ENCODE measurements at places on chromosomes 3 and 15. TPM values are rescaled to one million over a fixed set of nuclear protein-coding genes. Genes with fewer than 3 reads are reported as not detected.

DNA sequence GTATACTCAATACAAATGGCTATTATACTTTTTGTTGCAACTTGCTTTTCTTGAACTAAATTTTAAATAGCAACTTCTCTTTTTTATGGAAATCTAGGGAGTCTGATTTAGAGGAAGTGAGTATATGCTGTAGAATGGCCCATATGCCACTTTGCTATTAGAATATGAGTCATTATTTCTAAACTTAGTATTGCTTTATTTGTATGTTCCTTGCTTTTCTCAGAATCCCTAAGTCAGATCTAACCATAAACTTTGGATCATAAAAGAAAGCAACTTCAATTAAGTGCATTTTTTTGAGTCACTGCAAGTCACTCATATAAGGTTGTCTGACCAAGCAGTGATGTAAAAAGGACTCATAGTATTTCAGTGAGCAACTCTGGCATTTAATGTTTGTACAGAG lies 17.5 kb upstream of the SPTSSB start:
- H3K27me3 ChIP-seq = no peaks in the 10 kb centered on the region
- no peak for DNase-seq
- no peaks in the 10 kb centered on the region for H3K36me3 ChIP-seq

- no peak overlapping the region for H3K4me3 ChIP-seq
- H3K27ac ChIP-seq = no peak overlapping the region
- H3K36me3 ChIP-seq = no peaks in the 10 kb centered on the region
- DNase-seq = no peak
These were observed 116.3 kb downstream of the MAGI1 start for GRCh38 chr3:65922441-65922840.

GRCh38 chr15:100878648-100879047 lies 983 bp upstream of the ALDH1A3 start:
- DNase-seq = no peak
- no peaks in the 10 kb centered on the region for H3K36me3 ChIP-seq
- H3K4me1 ChIP-seq = peaks cover 6% of the 10 kb centered on the region
- no peaks in the 10 kb centered on the region for H3K27me3 ChIP-seq
- no peak overlapping the region for H3K27ac ChIP-seq
- no peak overlapping the region for H3K4me3 ChIP-seq

DNA sequence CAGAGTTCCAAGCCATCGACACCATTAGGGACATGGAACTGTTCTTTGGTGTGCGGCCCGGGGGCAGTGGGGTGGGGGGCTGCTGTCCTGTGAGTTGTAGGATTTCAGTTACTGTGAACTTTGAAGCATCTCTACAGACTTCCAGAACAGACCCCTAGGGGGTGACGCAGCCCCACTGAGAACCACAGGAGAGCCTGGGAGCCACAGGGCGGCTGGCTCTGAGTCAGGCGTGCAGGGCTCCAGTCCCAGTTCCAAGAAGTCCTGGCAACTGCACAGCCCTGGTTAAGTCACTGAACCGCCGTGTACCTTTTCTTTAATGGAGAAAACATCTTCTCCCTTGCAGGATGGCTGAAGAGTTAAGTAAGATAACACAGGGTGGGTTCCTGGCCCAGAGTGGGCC lies 23.5 kb upstream of the LRTM1 start:
- DNase-seq = peak; percentile 73
- no peaks in the 10 kb centered on the region for H3K36me3 ChIP-seq
- no peaks in the 10 kb centered on the region for H3K27me3 ChIP-seq
- no peak overlapping the region for H3K4me3 ChIP-seq

DNA sequence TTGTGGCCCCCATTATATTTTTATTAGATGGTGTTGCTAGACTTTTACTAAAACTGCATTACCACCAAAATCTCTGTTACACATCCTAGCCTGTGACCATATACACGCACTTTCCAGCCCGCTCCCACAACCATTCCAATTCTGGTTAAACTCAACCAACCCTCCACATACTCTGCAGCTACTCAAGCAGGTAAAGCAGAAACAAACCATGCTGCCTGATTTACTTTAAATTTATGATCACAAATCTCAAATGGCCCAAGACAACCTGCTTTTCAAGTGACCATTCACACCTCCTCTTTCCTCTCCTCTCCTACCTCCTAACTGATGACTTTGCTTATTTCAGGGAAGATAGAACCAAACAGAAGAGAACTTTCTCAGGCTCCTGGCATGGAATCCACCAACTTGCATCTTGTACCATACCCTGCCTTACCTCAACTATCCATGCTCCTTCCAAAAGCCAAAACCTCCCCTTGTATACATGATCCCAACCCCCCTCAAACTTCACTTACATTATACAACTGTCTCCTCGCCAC lies 18.5 kb downstream of the ULK4 start:
- no peak for DNase-seq
- H3K27ac ChIP-seq = no peak overlapping the region
- H3K27me3 ChIP-seq = no peaks in the 10 kb centered on the region
- no peaks in the 10 kb centered on the region for H3K4me1 ChIP-seq
- H3K36me3 ChIP-seq = no peaks in the 10 kb centered on the region

- H3K27me3 ChIP-seq = no peaks in the 10 kb centered on the region
- no peak for DNase-seq
- no peaks in the 10 kb centered on the region for H3K36me3 ChIP-seq
- H3K4me1 ChIP-seq = no peaks in the 10 kb centered on the region
- H3K4me3 ChIP-seq = no peak overlapping the region
These were observed 21.4 kb downstream of the ACAP2 start for GRCh38 chr3:195421400-195421799.

- no peaks in the 10 kb centered on the region for H3K36me3 ChIP-seq
- H3K27ac ChIP-seq = no peak overlapping the region
- no peaks in the 10 kb centered on the region for H3K27me3 ChIP-seq
- H3K4me1 ChIP-seq = no peaks in the 10 kb centered on the region
- H3K4me3 ChIP-seq = no peak overlapping the region
These were observed 63.1 kb downstream of the TLE3 start for GRCh38 chr15:70034596-70034995.

DNA sequence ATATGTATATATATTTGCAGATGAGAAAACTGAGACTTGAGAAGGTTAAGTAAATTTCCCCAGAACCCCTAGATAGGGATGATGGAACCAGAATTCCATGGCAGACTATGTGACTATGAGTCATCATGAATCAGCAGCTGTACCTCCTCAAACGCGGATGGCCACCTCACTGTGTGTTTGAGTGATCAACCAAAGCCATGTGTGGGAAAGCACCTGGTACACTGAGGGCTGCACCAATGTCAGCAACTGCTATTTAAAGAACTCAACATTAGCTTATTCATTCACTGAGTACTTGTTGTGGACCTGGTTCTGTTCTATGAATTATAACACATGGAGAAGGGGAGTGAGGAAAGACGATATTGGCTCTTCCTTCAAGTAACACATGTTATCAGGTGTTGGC lies 377.0 kb downstream of the GAP43 start:
- no peaks in the 10 kb centered on the region for H3K4me1 ChIP-seq
- H3K4me3 ChIP-seq = no peak overlapping the region
- no peak for DNase-seq
- no peaks in the 10 kb centered on the region for H3K36me3 ChIP-seq
- H3K27me3 ChIP-seq = no peaks in the 10 kb centered on the region

GRCh38 chr3:53496984-53497383 lies 2.6 kb downstream of the CACNA1D start:
- no peak overlapping the region for H3K27ac ChIP-seq
- no peaks in the 10 kb centered on the region for H3K27me3 ChIP-seq
- no peak overlapping the region for H3K4me3 ChIP-seq
- no peaks in the 10 kb centered on the region for H3K36me3 ChIP-seq

- no peaks in the 10 kb centered on the region for H3K36me3 ChIP-seq
- no peak overlapping the region for H3K4me3 ChIP-seq
- no peaks in the 10 kb centered on the region for H3K4me1 ChIP-seq
- peak; percentile 47 for DNase-seq
- no peak overlapping the region for H3K27ac ChIP-seq
- H3K27me3 ChIP-seq = no peaks in the 10 kb centered on the region
These were observed 34.8 kb upstream of the CTSH start for GRCh38 chr15:78979456-78980320.

GRCh38 chr3:17810759-17811158 lies 68.3 kb upstream of the TBC1D5 start:
- no peak overlapping the region for H3K27ac ChIP-seq
- no peaks in the 10 kb centered on the region for H3K27me3 ChIP-seq
- no peaks in the 10 kb centered on the region for H3K4me1 ChIP-seq
- no peaks in the 10 kb centered on the region for H3K36me3 ChIP-seq

DNA sequence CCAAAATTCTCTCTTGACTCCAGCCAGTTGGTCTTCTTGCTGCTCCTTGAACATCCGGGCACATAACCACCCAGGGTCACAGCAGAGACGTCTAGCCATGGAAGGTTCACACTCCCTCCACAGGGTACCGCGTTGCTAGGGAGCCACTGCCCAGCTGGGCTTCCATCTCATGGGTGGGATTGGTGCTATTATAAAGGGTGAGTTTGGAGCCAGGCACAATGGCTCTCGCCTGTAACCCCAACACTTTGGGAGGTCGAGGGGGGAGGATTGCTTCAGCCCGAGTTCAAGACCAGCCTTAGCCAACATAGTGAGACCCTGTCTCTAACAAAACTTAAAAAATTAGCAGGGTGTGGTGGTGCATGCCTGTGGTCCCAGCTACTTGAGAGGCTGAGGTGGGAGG lies 17.5 kb upstream of the SKOR1 start:
- H3K36me3 ChIP-seq = no peaks in the 10 kb centered on the region
- no peak overlapping the region for H3K27ac ChIP-seq
- H3K4me3 ChIP-seq = no peak overlapping the region
- no peak for DNase-seq

GRCh38 chr3:125281381-125281780 lies 68.8 kb upstream of the SLC12A8 start:
- no peak for DNase-seq
- H3K27me3 ChIP-seq = no peaks in the 10 kb centered on the region
- H3K27ac ChIP-seq = no peak overlapping the region

GRCh38 chr3:64612082-64612860 lies 75.5 kb downstream of the ADAMTS9 start:
- H3K36me3 ChIP-seq = no peaks in the 10 kb centered on the region
- no peaks in the 10 kb centered on the region for H3K27me3 ChIP-seq
- H3K27ac ChIP-seq = peak overlapping the region; percentile 63
- peak; percentile 46 for DNase-seq

- DNase-seq = no peak
- peak overlapping the region; percentile 1 for H3K27ac ChIP-seq
- H3K4me1 ChIP-seq = no peaks in the 10 kb centered on the region
- H3K36me3 ChIP-seq = no peaks in the 10 kb centered on the region
- no peak overlapping the region for H3K4me3 ChIP-seq
These were observed 59.9 kb upstream of the DPH6 start for GRCh38 chr15:35605764-35606449.

DNA sequence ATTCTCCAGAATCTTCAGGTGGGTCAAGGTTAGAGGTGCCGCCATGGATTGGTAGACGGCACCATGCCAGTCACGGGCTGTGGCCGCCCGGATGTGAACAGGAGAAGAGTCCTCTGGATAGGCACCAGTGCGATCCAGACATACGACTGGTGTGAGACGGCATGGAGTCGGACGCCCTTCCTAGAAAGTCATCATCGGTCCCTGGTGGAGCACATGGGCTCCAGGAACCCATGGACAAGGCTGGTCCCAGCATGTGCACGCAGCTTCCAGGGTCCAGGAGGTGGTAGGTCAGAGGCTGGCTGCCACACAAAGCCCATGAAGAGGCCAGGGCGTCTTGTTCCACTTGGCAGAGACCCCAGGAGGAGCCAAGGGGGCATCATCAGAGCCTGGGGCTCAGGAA lies 276.1 kb upstream of the LRRC3B start:
- H3K4me1 ChIP-seq = no peaks in the 10 kb centered on the region
- H3K27me3 ChIP-seq = no peaks in the 10 kb centered on the region
- H3K4me3 ChIP-seq = no peak overlapping the region
- no peaks in the 10 kb centered on the region for H3K36me3 ChIP-seq
- H3K27ac ChIP-seq = no peak overlapping the region

GRCh38 chr15:84909029-84909428 lies 24.6 kb downstream of the SLC28A1 start:
- H3K27ac ChIP-seq = peak overlapping the region; percentile 86
- DNase-seq = no peak
- H3K4me1 ChIP-seq = peaks cover 17% of the 10 kb centered on the region

DNA sequence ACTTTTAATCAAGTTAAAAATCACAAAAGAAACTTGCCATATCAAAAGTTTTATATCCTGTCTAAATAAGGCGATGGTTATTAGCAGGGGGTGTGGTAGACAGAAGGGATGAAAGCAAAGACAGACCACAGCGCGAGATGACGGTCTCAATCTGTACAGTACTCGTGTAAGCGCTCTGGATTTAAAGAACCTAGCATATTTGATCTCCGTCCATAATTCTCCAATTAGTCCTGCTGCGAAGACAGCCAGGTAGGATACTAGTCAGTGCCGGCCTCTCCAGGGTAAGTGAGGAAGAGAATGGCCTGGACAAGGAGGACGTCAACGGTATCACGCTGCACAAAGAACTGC lies 701 bp downstream of the SGO1 start:
- no peak overlapping the region for H3K27ac ChIP-seq

DNA sequence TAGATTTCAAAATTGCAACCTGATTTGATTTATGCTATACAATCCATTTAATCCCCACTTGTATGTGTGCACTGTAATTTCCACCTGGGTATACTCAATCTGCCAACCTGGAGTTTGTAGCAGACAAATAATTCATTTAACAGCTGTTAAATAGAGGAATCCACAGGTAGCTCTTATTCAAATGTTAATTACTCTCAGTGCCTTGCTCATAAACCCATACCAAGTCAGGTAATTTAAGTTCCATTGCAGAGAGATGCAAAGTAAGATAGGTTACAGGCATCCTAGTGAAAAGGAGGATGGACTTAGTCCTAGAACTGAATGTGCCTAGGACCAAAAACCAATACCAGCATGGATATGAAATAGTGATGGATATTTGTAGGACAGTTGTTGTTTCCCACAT lies 674.2 kb downstream of the TBL1XR1 start:
- no peaks in the 10 kb centered on the region for H3K4me1 ChIP-seq
- no peak overlapping the region for H3K4me3 ChIP-seq
- H3K27ac ChIP-seq = no peak overlapping the region
- no peaks in the 10 kb centered on the region for H3K27me3 ChIP-seq

GRCh38 chr3:175149675-175150074 lies 290.5 kb downstream of the NAALADL2 start:
- DNase-seq = no peak
- H3K27me3 ChIP-seq = no peaks in the 10 kb centered on the region
- H3K27ac ChIP-seq = no peak overlapping the region
- no peak overlapping the region for H3K4me3 ChIP-seq

GRCh38 chr3:194198938-194199337 lies 63.0 kb downstream of the HES1 start:
- no peaks in the 10 kb centered on the region for H3K4me1 ChIP-seq
- H3K36me3 ChIP-seq = no peaks in the 10 kb centered on the region
- H3K27ac ChIP-seq = no peak overlapping the region
- no peak overlapping the region for H3K4me3 ChIP-seq
- DNase-seq = no peak

- no peaks in the 10 kb centered on the region for H3K36me3 ChIP-seq
- DNase-seq = no peak
- no peaks in the 10 kb centered on the region for H3K27me3 ChIP-seq
These were observed 200.5 kb downstream of the AKAP13 start for GRCh38 chr15:85580879-85581278.

- no peak overlapping the region for H3K4me3 ChIP-seq
- no peaks in the 10 kb centered on the region for H3K4me1 ChIP-seq
- no peak overlapping the region for H3K27ac ChIP-seq
- H3K27me3 ChIP-seq = no peaks in the 10 kb centered on the region
These were observed 122.2 kb upstream of the C2CD4B start for GRCh38 chr15:62287066-62287857.

- H3K4me3 ChIP-seq = no peak overlapping the region
- H3K27me3 ChIP-seq = no peaks in the 10 kb centered on the region
- no peaks in the 10 kb centered on the region for H3K36me3 ChIP-seq
These were observed 66.0 kb downstream of the ST6GAL1 start for GRCh38 chr3:186996356-186996755.

USP19 gene
- total RNA-seq = 66.6 TPM

DNASE1L3 gene
- total RNA-seq = 0.77 TPM

LRRC31 gene
- total RNA-seq = not detected

ADGRG7 gene
- not detected for total RNA-seq

MYRIP gene
- 31.1 TPM for total RNA-seq

GNAT1 gene
- not detected for total RNA-seq

TMPRSS7 gene
- total RNA-seq = not detected

TM4SF1 gene
- total RNA-seq = 111 TPM
